Naive thymus-derived CD4-positive, alpha-beta T cell (primary cell): ENCODE measurements at places on chromosomes 16 and 17.

GRCh38 chr16:72389791-72390190 lies 217.8 kb upstream of the PMFBP1 start:
- no peak for DNase-seq

DNA sequence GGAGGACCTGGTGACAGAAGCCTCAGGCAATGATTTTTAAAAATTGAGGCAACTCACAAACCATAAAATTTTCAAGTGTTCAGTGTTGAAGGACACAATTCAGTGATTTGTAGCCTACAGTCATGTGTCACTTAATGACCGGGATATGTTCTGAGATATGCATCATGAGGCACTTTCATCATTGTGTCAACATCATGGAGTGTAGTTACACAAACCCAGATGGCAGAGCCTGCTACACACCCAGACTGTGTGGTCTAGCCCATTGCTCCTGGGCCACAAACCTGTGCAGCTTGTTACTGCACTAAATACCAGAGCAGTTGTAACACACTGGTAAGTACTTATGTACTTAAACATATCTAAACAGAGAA lies 1.6 kb downstream of the PRSS41 start:
- DNase-seq, result no peak

DNA sequence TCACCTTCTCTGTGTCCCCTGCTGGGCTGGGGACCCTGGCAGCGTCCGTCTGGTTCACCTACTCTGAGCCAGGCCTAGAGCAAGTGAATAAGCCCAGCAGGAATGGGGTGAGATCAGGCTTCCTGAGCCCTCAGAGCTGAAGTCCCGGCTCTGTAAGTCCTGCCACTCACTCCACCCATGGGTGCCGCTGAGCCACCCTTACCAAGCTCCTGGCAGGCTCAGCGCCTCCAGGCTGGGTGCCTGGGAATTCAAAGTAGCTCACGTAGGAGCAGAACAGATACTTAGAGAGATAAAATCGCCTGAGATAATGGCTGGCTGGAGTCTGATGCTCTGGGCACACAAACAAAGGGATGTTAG lies 9.8 kb upstream of the LASP1NB start:
- DNase-seq, result no peak

DNA sequence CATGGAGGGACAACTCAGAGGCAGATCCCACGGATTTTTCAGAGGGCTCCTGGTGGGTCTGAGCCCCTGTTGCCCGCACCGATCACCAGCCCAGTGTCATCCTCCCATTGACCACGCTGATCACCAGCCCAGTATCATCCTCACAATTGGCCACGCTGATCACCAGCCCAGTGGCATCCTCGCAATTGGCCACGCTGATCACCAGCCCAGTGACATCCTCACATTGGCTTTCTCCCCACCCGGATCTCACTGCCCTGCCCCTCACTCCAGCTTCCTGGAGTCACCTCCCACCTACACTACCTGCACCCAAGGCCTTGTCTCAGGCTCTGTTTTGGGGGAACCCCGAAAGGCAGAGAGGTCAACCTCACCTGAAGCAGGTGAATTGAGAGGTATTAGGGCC lies 358.2 kb upstream of the TNRC6C start:
- DNase-seq, result no peak

DNA sequence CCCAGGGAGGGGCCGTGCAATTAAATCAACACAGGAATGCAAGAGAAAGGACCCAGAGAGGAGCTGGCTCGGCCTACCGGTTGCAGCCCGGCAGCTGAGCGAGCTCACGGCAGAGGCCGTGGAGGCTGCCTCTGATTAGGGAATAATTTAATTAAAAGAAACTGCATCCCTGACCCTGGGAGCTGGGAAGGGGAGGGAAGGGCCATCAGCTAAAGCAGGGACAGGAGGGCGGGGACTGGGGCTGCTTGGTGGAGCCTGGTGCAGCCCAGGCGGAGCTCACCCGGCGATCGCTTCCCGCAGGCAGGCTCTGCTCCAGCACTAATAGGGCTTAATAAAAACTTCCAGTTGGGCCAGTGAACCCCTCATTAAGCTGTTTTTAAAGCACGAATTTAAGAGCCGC lies 43.4 kb downstream of the LMF1 start:
- DNase-seq, result no peak

- DNase-seq, result no peak
These were observed 2.3 kb upstream of the CDK3 start for GRCh38 chr17:75998327-75998795.

DNA sequence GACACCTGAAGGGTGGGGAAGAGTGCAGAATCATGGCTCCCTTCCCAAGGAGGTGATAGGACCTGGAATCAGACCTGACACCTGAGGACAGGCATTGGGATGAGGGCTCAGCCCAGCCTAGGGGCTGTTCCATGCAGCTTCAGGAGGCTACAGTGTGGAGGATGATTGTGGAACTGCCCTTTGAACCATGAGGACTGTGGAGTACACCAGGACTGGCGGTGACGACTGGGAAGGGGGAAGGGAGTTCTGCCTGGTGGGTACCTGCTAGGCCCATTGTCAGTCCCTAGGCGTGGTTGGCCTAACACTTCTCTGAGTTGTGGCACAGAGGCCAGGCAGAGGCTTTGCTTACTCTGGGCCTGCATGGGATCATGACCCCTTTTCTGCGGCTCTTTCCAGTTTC lies 76.1 kb downstream of the MPRIP start:
- no peak for DNase-seq

- DNase-seq, result no peak
These were observed 57.6 kb downstream of the KSR1 start for GRCh38 chr17:27513849-27514248.

DNA sequence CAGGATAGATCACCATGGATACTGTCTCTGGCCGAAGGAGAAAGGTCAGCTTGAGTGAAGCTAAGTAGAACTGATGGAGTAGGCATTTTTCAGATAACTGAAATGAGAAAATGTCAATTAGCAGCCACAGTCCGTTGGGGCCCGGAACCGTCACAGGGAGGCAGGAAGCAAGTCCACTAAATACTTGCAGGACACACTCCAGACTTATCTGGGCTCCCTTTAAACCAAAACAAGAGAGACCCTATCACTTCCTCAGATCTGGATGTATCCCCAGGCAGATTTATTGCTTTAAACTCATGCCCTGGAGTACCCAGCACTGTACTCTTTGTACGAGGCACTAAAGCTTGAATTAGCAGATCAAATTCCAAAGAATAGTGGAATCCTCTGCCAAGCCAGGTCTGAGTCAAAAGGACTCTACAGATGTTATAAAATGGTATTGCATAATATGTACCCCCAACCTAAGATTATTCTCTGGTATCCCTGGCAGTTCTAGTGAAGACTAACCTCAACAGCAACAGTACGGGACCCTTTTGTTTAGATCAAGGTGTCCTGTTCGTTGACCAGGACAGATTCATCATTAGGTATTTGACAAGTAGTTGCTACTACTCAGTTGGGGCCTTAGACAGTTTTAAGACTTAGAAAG lies 8.1 kb downstream of the ZP2 start:
- DNase-seq, result no peak

DNA sequence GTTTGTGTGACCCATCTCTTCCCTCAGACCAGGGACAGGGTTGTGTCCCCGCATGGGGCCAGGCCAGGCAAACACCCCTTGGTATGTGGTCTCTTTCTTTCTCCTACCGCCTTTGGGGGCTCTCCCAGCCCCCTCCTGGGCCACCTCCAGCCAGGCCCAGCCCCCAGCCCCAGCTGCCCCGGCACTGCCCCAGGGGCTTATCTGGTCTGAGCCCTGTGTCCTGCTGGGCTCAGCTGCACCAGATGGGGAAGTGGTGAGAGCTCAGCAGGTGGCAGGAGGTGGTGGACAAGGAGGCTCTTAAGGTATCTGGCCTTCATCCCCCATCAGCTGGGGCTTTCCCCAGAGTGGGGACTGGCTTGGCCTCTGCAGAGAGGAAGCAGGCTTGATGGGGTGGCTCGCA lies 8.7 kb downstream of the ADAM11 start:
- DNase-seq, result no peak

DNA sequence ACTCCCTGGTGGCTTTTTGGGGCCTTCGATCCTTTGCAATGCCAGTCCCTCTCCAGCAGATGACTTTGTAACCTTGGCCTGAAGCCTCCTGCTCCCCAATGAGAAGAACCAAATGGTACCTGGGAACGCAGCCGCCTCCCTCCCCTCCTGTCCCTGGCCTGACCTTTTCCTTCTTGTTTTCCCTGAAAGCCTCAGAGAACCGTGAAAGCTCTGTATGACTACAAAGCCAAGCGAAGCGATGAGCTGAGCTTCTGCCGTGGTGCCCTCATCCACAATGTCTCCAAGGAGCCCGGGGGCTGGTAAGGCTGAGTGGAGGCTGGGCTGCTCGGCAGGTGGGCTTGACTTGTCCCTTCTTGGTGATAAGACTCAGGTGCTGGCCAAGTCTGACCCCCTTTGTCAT lies 88.0 kb downstream of the SDR42E1 start:
- DNase-seq, result no peak

DNA sequence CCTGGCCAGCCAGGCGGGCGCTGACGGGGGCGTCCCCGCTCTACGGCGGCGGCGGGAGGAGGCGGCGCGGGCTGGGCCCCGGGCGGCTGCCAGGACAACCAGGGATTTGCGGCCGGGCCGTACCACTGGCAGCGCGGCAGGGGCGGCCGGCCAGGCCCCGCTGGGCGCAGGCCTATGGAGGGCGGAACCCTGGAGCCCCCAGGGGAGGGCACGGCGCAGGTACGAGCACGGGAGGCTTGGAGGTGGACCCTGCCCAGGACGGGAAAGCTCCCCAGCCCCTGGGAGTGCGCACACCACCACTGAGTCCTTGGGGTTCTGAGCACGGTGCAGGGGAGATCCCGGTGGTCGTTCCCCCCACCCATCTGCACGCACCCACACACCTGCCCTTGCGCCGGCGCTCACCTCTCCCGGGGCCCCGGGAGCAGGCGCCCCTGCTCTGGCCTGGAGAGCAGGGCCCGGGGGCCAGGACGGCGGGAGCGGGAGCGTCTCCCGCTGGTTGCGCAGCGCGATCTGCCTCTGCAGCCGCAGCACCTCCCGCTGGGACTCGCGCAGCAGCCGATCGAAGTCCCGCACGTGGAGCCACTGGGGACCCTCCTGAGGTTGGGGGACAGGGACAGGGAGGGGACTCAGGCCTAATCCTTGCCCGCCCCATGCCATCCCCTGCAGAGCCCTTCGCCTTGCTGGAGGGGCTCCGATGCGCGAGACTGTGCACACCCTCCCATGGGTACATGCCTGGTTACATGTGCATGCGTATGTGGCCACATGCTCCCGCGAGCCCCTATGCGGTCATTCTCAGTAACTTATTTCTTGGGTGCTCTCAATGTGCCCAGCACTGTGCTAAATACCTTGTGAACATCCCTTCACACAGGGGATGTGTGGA lies 3.9 kb downstream of the TSPOAP1 start:
- DNase-seq, result no peak

GRCh38 chr17:55710410-55710809 lies 12.3 kb downstream of the TMEM100 start:
- no peak for DNase-seq

GRCh38 chr16:89561142-89561883 lies 831 bp downstream of the RPL13 start:
- DNase-seq, result no peak

DNA sequence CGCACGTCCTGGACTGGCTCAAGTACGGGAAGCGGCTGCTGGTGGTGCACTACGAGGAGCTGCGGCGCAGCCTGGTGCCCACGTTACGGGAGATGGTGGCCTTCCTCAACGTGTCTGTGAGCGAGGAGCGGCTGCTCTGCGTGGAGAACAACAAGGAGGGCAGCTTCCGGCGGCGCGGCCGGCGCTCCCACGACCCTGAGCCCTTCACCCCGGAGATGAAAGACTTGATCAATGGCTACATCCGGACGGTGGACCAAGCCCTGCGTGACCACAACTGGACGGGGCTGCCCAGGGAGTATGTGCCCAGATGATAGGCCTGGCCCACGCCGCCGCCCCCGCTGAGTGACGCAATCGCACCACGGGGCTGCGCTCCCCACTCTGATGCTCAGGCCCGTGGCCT lies 50.2 kb downstream of the WSCD1 start:
- no peak for DNase-seq

DNA sequence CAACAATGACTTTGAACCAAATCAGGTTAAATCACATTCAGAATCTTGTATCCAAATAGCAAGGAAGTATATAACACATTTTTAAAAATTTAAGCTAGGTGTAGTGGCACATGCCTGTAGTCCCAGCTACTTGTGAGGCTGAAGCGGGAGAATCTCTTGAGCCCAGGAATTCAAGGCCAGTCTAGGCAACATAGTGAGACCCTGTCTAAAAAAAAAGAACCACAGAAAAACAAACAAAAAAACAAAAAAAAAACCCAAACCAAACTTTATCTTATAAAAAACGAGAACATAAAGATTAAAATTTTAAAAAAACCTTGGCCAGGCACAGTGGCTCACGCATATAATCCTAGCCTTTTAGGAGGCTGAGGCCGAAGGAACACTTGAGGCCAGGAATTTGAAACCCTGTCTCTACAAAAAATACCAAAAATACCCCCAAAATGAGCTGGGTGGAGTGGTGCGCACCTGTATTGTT lies 11.6 kb downstream of the SUPT4H1 start:
- DNase-seq, result no peak

DNA sequence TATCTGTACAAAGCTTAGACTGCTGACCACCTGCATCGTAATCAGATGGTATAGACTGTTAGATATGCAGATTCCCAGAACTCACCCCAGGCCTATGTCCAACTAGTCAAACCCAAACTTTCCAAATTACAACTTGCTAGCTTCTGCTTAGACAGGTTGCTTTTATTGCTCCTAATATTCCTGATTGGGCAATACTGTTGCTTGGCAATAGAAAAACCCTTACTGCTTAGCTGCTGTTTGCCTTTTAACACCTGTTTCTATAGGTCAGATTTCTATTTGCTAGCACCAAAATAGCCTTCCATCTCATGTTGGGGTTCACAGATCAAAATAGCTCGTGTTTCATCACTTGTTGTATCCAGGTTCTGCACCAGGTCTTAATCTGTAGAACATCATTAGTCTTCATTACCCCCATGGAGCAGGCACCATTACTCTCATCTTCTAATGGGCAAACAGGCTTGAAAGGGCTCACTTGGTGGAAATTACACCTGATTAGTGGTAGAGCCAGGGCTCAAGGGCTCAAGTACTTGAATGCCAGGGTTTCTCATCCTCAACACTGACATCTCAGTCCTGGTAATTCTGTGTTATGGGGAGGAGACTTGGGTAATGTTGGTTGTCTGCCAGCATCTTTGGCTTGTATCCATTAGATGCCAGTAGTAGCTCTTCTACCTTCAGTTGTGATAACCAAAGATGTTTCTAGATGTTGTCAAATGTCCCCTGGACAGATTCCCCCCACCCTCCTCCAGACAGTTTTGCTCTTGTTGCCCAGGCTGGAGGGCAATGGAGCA lies 2.7 kb downstream of the ZP2 start:
- DNase-seq, result no peak
